ENCODE measurements at places on chromosomes 3 and 15. TPM values are rescaled to one million over a fixed set of nuclear protein-coding genes. Genes with fewer than 3 reads are reported as not detected.

DNA sequence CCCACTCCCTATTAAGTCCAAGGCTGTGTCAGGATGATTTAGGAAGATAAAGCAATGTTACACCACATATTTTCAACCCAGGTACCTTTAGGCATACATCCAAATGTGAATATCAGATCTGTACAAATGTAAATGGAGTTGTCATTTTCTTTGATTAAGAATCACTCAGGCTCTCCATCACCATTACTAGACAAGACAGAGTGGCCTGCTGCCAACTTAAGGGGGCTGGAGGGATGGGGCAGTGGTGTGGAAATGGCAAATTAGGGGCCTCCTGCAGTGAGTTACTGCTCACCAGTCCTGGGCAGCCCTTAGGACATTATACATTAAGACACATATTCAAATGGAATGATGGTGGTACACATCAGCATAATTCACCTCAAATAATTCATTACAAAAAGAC lies 211.0 kb downstream of the TNIK start:
- ATAC-seq, result no peak

- ATAC-seq, result no peak
Observed at GRCh38 chr3:31622636-31623288, 90.0 kb downstream of the STT3B start.

DNA sequence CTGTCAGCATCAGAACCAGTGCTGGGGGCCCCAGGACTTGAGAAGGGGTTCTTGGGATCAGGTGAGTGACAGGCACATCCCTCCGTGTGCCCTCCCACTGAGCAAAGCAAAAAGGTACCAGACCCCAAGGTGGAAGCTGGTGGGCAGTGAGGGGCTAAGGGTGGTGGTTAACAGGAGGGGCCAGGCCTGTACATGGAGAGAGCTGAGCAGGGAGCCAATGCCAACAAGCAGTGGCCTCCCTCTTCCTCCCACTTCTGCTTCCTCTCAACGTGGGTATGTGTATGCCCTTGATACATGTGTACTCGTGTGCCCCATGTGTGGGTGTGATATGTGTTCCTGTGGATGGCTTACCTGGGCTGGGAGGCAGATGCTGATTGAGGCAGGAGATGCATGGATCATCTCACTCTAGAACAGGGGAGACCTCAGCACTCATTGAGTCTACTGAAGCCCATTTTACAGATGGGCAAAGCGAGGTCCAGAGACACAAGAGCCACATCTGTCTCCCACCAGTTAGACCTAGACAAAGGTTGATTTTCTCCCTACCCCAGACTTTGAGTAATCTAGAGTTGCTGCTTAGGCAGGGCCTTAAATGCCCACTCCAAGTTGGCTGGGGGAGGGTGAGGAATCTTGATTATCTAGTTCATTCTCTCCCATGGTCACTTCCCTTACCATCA lies 945 bp downstream of the VIPR1 start:
- no peak for ATAC-seq

C3orf33 gene
- 5.9 TPM for total RNA-seq

Measured in motor neuron (in vitro differentiated cells).